Glomerular endothelial cell (primary cell): ENCODE measurements at places on chromosomes 16 and 17.
A peak's percentile ranks its signal among the peaks of the same experiment; 100 is the strongest.

DNA sequence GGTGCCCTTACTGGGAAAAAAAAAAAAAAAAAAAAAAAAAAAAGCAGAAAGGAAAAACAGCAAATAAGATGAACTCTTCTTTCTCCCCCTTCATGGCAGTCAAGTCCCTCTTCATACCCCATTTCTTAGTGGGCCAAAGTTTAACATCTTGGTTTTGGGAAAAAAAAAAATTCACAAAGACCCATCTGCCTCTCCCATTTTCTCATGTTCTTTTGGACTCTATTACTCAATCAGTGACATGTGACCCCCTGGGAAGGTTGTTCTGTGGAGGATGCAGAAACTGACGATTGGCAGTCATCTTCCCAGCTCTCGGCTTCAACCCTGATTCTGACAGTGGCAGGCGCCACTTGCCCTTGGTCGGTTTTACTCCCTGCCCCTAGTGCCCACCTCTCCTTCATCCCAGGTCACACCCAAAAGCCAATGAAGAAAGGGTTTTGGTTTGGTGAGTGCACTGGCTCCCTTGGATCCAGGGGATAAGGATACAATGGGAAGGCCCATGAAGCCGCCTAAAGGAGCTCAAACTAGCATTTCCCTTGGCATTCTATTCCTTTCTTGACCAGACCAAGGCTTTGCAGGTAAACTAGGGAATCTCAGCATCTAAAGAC lies 60.7 kb upstream of the TBX2 start:
- DNase-seq, result no peak

- DNase-seq, result no peak
These were observed 70.4 kb upstream of the CACNG5 start for GRCh38 chr17:66764506-66764905.

DNA sequence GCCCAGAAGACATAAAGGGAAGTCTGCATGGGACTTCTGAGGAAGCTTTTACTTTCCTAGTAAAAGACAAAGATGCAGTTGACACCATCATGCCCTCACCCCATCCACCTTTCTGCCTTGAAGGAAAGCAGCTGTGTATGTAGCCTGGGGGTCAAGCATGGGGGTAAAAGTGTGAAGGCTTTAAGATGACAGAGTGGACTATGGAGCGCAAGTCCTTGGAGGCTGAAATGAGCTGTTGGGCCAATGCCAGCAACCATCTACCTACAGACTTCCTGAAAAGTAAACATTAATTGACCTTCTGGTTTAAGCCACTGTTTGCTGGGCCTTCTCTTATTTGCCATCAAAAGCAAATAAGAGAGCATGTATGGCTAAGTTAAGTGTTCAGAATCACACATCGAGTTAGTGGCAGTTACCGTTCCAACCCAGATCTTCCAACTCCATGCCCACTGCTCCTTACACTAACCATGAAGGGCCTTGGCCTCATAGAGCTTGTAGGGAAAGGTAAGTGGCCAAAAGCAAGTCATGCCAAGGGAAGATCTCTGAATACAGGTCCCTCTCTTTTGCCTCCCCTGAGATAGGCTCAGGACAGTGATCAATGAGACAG lies 30.0 kb downstream of the SLC13A5 start:
- DNase-seq, result no peak

- DNase-seq, result peak; percentile 91
These were observed at the start of gene ARL6IP1 for GRCh38 chr16:18801145-18801972. Gene ARL6IP1, minus strand, starts transcription at chr16:18801549. Its CDS starts 83 bp downstream, at chr16:18801466.

GRCh38 chr16:87306516-87306915 lies 10.7 kb downstream of the C16orf95 start:
- no peak for DNase-seq

- DNase-seq, result no peak
These were observed 10.8 kb downstream of the CDK5R1 start for GRCh38 chr17:32497431-32498205.

GRCh38 chr17:28407974-28408306 lies 1.9 kb upstream of the SLC46A1 start:
- DNase-seq, result no peak

GRCh38 chr16:79195938-79196337 lies 404.6 kb downstream of the MAF start:
- no peak for DNase-seq

DNA sequence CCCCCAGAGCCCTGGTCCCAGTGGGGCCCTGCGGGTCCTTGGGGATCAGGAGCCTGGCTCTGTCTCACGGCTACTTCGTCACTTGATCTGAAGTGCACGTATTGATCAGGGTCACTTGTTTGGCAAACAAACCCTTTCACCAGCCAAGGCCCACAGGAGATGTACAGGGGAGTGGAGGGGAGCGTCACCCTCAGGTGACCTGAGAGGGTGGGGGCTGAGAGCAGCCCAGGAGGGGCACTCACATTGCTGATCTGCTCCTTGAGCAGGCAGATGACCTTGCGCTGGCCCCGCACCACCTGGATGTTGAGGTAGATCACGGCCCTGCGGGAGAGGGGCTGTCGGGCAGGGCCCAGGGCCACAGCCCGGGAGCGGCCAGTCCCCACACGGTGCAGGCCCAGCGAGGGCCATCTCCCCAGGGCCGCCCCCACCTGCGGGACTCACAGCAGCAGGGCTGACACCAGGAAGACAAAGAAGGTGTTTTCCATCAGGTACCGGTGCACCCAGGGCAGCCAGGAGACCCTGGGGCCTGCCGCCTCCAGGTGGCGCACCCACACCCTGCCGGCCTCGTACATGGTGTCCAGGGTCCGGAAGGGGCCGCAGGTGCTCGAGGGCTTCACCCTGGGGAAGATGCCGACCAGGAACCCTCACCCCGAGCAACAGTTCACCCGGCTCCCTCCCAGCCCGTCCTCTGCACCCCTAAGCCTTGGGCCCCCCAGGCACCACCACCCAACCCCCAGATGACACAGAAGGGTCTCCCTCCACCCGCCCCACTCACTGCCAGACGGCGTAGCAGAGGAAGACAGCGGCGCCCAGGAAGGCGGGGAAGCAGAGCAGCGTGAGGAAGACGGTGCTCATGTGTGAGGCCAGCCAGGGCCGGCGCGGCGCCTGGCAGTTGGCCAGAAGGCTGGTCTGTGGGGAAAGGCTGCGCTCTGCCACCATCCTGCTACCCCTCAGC lies 11.3 kb downstream of the TMC6 start:
- no peak for DNase-seq

- no peak for DNase-seq
These were observed 42.3 kb upstream of the CCNF start for GRCh38 chr16:2386990-2387389.

GRCh38 chr17:44795928-44796327 lies 34.2 kb downstream of the GJC1 start:
- no peak for DNase-seq

- DNase-seq, result no peak
These were observed 588.6 kb upstream of the KIF2B start for GRCh38 chr17:53234138-53234537.

DNA sequence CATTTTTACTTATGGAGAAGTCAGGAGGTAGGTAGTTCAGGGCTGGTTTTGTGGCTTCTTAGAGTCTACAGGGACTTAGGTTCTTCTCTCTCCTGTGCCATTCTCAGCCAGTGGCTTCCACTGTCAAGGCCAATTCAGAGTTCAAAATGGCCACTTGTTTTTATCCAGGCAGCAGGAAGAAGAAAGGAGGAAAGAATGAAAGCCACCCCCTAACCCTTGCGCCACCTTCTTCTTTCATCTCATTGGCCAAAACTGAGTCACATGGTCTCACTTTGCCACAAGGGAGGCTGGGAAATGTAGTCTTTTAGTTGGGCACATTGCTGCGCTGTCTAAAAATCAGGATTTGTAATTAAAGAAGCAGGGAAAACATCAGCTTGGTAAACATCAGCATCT lies 60.8 kb upstream of the MED9 start:
- DNase-seq, result peak; percentile 63

- no peak for DNase-seq
These were observed 7.7 kb upstream of the SLC38A8 start for GRCh38 chr16:84050316-84050715.

GRCh38 chr17:83062818-83063671 lies 16.4 kb upstream of the METRNL start:
- no peak for DNase-seq

GRCh38 chr16:86626966-86627365 lies 48.6 kb downstream of the FOXL1 start:
- DNase-seq, result no peak

GRCh38 chr17:66498580-66498979 lies 196.2 kb downstream of the PRKCA start:
- DNase-seq, result no peak

GRCh38 chr17:50258647-50259476 lies 15.4 kb upstream of the TMEM92 start:
- no peak for DNase-seq

DNA sequence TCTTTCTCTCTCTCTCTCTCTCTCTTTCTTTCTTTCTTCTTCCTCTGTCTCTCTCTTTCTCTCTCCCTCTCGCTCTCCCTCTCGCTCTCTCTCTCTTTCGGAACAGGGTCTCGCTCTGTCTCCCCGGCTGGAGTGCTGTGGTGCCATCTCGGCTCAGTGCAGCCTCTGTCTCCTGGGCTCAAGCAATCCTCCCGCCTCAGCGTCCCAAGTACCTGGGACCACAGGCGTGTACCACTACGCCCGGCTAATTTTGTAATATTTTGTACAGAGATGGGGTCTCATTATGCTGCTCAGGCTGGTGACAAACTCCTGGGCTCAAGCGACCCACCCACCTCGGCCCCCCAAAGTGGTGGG lies 12.7 kb upstream of the KLHDC4 start:
- DNase-seq, result no peak

- DNase-seq, result no peak
These were observed 11.8 kb downstream of the UTS2R start for GRCh38 chr17:82383411-82383810.

- no peak for DNase-seq
These were observed 80.7 kb downstream of the HELZ start for GRCh38 chr17:67164302-67164701.

DNA sequence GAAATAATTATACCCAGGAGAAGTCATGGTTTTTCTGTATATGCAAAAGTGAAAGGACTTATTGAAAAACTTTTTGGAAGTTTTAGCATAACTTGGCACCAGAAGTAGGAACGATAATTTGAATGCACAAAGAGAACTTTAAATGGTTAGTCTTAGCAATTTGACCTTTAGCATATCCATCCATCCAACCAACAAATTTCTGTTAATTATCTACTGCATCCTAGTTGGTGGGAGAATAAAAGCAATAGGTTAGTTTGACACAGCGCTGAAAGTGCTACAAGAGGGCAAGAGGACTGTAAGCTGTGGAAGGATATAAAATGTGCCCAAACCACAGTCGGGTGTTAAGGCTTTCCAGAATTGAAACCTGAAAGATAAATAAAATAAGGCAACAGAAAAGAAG lies 17.6 kb downstream of the SPAG9 start:
- DNase-seq, result no peak

DNA sequence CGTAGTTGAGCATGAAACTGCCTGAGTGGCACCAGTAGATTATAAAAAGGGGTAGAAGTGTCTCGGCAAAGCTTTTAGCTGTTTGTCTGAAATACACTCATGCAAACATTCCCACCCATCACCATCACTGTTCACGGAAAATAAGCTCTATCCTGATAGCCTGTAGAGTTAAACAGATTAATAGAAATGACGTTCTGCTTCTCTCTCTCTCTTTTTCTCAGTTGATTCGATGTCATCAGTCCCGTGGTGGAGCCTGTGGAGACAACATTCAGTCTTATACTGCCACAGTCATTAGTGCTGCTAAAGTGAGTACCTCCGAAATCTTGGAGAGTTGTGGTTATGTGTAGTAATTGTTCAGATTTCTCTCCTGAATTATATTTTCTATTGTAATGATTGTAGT lies 224.7 kb downstream of the BCAS3 start:
- no peak for DNase-seq

DNA sequence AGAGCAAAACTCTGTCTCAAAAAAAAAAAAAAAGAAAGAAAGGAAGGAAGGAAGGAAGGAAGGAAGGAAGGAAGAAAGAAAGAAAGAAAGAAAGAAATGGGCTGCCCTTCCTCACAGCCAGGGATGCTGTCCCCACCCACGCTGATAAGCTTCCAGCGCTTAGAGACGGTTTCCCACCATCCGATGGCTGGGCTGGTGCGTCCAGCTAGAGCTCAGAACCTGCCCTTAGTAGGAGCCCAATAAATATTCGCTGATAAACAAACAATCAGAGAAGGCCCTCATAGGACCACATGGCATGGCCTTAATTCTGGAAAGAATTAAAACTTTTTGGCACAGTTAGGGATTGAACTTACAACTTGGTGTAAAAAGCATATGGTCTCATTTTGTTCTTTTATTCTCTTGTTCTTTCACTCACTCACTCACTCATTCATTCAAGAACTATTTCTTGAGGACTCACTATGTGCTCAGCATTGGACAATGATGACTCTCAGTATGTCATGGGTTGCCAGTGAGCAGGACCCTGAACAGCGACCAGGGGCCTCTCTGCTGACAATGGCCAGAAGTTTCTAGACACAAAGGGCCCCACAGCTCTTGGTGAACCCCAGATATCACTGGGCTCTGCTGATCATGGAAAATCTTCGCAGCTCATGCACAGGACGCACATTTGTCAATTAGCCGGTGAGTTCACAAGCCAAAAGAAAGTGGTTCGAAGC lies 32.5 kb upstream of the TNRC6C start:
- no peak for DNase-seq

DNA sequence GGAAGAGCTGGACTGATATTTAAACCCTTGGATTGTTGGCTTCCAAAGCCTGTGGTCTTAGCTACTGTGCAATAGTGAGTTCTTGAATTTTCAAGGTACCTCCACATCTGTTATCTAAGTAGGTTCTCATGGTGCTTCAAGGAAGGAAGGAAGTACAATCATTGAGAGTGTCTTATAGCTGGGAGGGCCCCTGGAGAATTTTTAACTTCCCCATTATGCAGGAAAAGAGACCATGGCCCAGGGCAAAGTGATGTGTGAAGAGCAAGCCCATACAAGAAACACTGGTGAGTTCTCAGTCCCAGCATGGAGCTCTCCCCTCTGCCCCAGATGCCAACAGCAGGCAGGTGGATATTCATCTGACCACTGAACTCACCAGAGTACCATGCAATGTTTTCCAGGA lies 169.0 kb upstream of the IRX6 start:
- no peak for DNase-seq

- DNase-seq, result no peak
These were observed 415 bp downstream of the XYLT1 start for GRCh38 chr16:17470182-17470907.

- no peak for DNase-seq
These were observed 2.0 kb downstream of the LUC7L3 start for GRCh38 chr17:50721194-50722010.

- DNase-seq, result no peak
These were observed 5.5 kb downstream of the JMJD6 start for GRCh38 chr17:76720941-76721340.

- DNase-seq, result no peak
These were observed 18.2 kb downstream of the CES5A start for GRCh38 chr16:55856950-55857349.

- DNase-seq, result no peak
These were observed 619 bp downstream of the CACNB1 start for GRCh38 chr17:39196808-39197291.
